ENCODE measurements at places on chromosomes 3 and 15. TPM values are rescaled to one million over a fixed set of nuclear protein-coding genes. Genes with fewer than 3 reads are reported as not detected.
A peak's percentile ranks its signal among the peaks of the same experiment; 100 is the strongest.

The SLC35G2 gene
- polyA plus RNA-seq, result 1.1 TPM

The TNIK gene
- 3.7 TPM for polyA plus RNA-seq

The PDIA5 gene
- polyA plus RNA-seq, result 25.6 TPM

The GPR149 gene
- polyA plus RNA-seq, result not detected

The ATP6V1A gene
- polyA plus RNA-seq, result 8.5 TPM

The LRRK1 gene
- 6.8 TPM for polyA plus RNA-seq

The AGBL1 gene
- not detected for polyA plus RNA-seq

The GNAT1 gene
- polyA plus RNA-seq, result not detected

The KLF15 gene
- 0.06 TPM for polyA plus RNA-seq

The HAPLN3 gene
- polyA plus RNA-seq, result 6.2 TPM

- no peak for DNase-seq
Measured at GRCh38 chr3:113468539-113468938, 27.2 kb upstream of the CFAP44 start.

DNA sequence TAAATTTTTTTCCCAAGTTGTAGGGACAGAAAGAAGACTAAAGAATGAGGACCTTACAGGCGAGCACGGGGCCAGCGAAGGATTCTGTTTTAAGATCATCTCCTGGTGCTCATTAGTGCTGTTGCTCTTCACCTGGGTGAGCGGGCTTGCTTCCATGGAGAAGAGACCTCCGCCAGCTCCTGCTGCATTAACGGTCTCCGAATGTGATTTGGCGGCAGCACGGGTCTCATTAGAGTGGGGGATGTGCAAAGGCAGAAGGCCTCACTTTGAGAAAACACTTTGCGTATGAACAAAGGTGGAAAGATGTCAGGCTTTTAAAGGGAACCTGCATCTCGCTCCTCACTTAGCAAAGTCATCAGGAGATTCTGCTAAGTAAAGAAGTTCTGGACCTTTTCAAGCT, 753.4 kb upstream of the CFAP20DC start:
- DNase-seq, result no peak

- DNase-seq, result no peak
Measured at GRCh38 chr15:31098491-31098917, 3.0 kb downstream of the TRPM1 start.

- DNase-seq, result no peak
Measured at GRCh38 chr3:14304101-14305045, 98.0 kb upstream of the SLC6A6 start.

GRCh38 chr3:24237971-24238706, 256.5 kb downstream of the THRB start:
- DNase-seq, result peak; percentile 92

DNA sequence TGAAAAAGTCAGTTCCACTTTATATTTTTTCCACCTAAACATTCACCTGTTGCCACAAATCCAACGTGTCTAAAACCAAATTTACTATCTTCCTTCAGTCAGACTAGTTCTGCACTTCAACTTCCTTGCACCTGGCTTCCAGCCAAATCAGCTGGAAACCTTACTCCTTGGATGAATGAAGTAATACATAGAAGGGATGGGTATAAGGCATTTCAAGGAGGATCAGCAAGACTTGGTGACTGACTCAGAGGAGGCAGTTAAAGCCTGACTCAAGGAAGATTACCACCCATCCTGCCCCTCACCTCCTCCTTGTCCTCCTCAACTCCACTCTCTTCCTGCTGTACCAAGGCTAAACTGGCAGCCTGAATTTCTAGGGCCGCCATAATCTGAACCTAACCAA, 37.1 kb downstream of the QTRT2 start:
- peak; percentile 80 for DNase-seq

- peak; percentile 51 for DNase-seq
Measured at GRCh38 chr3:83224101-83224868, 1462.8 kb upstream of the GBE1 start.

DNA sequence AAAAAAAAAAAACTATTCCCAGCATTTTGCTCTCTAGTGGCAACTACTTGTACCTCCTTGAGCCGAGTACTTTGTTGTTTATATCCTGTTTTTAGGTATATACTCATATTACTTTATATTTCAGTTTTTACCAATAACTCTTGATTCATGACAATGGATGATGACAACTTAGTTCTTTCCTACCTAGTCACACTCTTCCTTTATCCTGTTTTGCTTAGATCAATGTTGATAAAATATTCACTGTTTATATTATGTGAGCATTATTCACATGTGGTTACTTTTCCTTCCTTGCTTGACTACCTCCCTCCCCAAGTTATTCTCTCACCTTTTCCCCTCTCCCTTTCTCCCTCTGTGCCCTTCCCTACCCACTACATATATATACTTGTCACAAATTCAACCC, 53.7 kb downstream of the NKIRAS1 start:
- DNase-seq, result no peak

- DNase-seq, result no peak
Measured at GRCh38 chr15:55742927-55743728, at the start of gene PRTG. PRTG (minus strand) TSS chr15:55743152; CDS start chr15:55742931, 221 bp downstream.

GRCh38 chr3:135382621-135383020, 582.9 kb upstream of the PPP2R3A start:
- DNase-seq, result no peak

DNA sequence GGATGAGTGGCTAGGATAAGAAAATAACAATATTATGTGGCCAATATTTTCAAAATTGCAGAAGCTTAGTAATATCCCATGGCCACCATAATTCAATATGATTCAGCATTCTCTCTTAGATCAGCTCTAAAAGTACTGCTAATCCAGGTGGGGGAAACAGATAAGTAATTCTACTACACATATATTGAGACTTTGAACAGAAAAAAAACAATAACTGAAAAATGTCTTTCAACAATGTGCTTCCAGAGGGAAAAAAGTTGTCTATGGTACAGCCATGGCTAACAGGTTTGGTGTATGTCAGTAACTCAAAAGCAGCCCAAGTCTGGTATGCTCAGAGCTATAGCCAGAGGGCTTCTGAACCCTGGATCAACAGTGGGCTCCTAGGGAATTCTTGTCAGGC, 42.4 kb upstream of the PPIB start:
- DNase-seq, result no peak

DNA sequence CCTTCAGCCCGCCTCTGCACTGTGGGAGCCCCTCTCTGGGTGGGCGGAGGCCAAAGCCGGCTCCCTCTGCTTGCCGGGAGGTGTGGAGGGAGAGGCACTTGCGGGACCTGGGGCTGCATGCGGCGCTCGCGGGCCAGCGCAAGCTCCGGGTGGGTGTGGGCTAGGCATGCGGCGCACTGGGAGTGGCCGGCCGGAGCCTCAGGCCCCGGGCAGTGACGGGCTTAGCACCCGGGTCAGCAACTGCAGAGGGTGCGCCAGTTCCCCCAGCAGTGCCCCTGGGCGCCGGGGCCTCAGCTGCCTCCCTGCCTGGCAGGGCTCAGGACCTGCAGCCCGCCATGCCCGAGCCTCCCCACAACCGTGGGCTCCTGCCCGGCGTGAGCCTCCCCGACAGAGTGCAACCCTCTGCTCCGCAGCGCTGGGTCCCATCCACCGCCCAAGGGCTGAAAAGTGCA, 98.9 kb upstream of the POU1F1 start:
- no peak for DNase-seq

GRCh38 chr3:185251272-185251671, 2.6 kb downstream of the EHHADH start:
- no peak for DNase-seq

DNA sequence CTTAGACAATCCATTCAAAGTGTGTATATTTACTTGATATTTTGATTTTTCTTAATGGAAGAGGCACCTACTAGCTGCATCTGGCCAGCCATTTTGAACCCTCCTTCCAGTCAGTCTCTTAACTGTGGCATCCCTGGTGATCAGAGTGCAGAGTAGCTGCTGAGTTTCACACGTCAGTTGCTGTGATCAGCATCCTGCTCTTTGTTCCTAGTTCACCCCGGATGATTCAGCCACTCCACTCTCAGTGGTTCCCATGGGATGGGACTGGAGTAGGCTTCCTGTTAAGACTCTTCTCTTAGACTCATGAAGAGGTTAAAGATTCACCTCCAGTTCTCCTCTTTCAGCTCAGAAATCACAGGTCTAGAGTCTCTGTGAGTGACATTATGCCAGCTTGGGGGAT, 75.8 kb downstream of the STXBP5L start:
- peak; percentile 2 for DNase-seq

- DNase-seq, result no peak
Measured at GRCh38 chr3:98215051-98215450, 48.6 kb downstream of the OR5H15 start.

GRCh38 chr3:177448987-177449359, 251.7 kb upstream of the TBL1XR1 start:
- no peak for DNase-seq

DNA sequence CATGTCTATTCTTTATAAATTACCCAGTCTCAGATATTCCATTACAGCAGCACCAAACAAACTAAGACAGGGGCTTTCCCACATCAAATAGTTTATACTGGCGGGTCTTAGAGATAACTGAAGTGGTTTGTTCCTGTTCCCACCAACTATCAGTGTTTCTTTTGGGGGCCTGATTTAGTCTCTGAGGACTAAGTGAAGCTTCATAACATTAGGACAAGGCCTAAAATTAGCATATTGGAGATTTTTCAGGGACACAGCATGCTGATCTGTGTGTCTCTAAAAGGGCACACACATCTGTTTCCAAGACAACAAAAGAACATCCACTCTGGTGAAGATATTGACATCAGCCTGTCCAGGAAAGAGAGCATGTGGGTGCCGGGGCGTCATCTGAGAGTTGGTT, 72.6 kb upstream of the SEMA6D start:
- DNase-seq, result no peak

DNA sequence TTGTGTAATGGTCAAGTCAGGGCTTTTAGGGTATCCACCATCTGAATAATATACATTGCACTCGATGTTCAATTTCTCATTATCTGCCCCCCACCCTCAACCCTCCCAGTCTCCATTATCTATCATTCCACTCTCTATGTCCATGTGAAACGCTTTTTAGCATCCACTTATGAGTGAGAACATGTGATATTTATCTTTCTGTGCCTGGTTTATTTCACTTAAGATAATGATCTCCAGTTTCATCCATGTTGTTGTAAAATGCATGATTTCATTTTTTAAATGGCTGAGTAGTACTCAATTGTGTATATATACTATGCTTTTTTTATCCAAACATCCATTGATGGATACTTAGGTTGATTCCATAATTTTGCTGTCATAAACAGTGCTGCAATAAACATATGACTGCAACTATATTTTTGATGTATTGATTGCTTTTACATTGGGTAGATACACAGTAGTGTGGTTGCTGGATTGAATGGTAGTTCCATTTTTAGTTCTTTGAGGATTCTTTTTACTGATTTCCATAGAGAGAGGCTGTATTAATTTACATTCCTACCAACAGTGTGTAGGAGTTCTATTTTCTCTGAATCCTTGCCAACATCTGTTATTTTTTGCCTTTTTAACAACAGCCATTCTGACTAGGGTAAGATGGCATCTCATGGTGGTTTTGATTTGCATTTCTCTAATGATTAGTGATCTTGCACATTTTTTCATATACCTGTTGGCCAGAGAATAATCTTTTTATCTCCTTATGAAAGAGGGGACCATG, 332.9 kb upstream of the TGFBR2 start:
- no peak for DNase-seq

- no peak for DNase-seq
Measured at GRCh38 chr3:43870120-43870519, 179.4 kb downstream of the ABHD5 start.

DNA sequence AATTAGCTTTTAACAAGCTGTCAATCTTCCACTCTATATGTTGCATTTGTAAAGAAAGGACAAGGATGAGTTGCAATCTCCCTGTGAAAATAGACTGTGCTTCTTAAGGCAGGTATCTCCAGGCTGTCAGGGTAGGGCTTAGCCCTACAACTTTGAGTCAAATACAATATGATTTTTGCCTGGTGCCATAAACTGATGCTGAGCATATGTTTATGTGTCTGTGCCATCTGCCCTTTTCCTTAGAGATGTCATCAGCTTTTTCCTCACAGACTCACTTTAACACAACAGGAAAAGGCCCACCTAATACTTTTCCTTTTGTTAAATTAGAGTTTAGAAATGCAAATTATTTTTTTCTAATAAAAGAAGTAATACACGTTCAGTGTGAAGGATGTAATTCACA, 548.3 kb downstream of the NLGN1 start:
- no peak for DNase-seq

All from foreskin keratinocyte (primary cell).